Motor neuron (in vitro differentiated cells): ENCODE measurements at places on chromosomes 6 and 20.

DNA sequence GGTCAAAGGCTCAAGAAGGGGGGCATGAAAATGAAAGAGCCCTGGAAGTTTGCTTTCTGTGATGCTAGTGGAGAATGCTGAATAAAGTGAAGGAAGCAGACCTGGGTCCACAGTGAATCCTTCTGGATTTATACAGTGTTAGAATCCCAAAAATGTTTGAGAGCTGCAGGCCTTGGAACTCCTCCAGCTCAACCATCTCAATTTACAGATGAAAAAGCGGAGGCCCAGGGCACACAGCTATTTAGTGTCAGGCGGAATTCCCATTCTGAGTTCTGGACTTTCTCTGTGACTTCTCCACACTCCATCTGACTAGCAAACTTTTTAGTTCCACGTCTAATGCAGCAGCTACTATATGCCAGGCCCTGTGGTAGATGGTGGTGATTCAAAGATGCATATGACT lies 1.5 kb upstream of the PRSS35 start:
- ATAC-seq = no peak

GRCh38 chr6:43202451-43202850 lies 20.5 kb downstream of the CUL9 start:
- ATAC-seq = no peak

- ATAC-seq = no peak
Observed at GRCh38 chr6:80860107-80860506, 753.6 kb downstream of the BCKDHB start.

DNA sequence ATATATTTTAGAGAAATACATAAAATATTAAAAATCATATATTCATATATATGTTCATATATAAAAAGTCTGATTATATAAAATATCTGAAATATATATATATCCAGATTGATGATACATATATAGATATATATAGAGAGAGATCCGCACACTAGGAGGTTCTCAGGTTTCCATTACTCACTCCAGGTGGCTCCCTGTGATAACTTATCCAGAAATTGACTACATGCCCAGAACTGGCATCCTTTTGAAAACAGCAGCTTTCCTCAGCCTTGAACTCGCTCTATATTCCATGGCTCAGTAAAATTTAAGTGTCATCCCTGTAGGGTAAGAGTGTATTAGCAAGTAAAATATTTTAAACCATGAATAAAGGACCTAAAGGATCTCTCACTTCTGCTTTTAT lies 206.8 kb downstream of the TINAG start:
- no peak for ATAC-seq
